HFFc6 (cell line): ENCODE measurements at places on chromosomes 6 and 20.

- H3K4me1 ChIP-seq: no peaks in the 10 kb centered on the region
- no peaks in the 10 kb centered on the region; the same call in 1 of the 2 replicates for H3K27me3 ChIP-seq
- no peak for DNase-seq
- H3K27ac ChIP-seq: no peak within 1 kb of the TSS
Observed at GRCh38 chr6:159800141-159800865, at the start of gene PNLDC1. TSS of gene PNLDC1 (plus strand) at chr6:159800276. CDS start at chr6:159800308, 32 bp downstream.

GRCh38 chr6:131471331-131471730, 101.7 kb upstream of the ARG1 start:
- H3K4me1 ChIP-seq: peaks cover 6% of the 10 kb centered on the region; the same call in 1 of the 2 replicates
- no peak overlapping the region for H3K4me3 ChIP-seq
- H3K36me3 ChIP-seq: no peaks in the 10 kb centered on the region
- H3K27ac ChIP-seq: no peak overlapping the region
- H3K27me3 ChIP-seq: peaks cover 4% of the 10 kb centered on the region; the same call in 1 of the 2 replicates

- no peaks in the 10 kb centered on the region; the same call in 1 of the 2 replicates for H3K4me1 ChIP-seq
- H3K4me3 ChIP-seq: no peak overlapping the region
- peaks cover 17% of the 10 kb centered on the region for H3K27me3 ChIP-seq
- no peak overlapping the region for H3K27ac ChIP-seq
Observed at GRCh38 chr20:57161478-57162361, 104.7 kb downstream of the BMP7 start.

DNA sequence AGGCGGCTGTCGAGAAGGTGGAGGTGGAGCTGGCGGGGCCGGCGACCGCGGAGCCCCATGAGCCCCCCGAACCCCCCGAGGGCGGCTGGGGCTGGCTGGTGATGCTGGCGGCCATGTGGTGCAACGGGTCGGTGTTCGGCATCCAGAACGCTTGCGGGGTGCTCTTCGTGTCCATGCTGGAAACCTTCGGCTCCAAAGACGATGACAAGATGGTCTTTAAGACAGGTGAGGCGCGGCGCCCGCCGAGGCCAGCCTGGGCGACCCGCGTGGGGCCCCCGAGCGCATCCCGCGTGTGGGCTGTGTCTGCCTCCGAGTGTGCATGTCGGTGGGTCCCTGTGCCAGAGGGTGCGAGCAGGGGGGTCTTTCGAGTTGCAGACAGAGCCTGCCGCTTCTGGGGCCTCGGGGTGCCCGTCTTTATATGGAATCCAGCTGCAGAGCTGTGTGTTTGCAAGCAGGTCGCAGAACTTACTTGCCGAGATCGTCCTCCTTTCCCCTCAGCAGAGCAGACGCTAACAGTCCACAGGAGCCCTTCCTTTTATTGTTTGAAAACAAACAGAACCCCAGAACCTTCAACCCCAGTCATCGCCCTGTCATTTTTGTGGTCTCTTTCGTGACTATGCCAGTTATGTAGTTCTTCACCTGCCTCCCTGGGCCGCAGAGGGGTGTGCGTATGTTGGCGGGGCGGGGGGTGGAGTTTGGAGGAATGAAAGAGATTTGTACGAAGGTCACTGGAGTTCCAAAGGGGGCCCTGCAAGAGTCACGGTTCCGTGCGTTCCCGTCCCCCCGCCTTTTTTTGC, 766 bp downstream of the SLC16A10 start:
- DNase-seq: no peak
- H3K4me3 ChIP-seq: peak overlapping the region; percentile 52
- H3K27me3 ChIP-seq: peaks cover 47% of the 10 kb centered on the region
- H3K27ac ChIP-seq: no peak overlapping the region

DNA sequence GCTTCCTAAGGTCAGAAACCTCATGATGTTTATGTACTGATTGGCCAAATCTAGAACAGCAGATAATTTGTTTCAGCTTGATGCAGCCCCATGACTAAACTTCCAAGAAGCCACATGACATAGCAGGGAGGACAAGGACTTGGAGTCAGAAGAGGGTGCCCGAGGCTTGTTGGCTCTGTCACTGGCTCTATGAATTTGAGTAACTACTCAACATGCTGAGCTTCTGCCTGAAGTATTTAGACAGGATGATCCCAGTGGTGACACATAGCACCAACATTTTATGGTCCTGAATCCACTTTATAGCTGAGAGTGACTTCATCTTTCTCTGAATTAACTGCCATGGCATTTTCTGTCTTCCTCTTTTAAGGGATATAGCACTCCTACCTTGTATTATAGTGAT, 13.5 kb upstream of the TBX18 start:
- H3K36me3 ChIP-seq: no peaks in the 10 kb centered on the region
- H3K27ac ChIP-seq: peak overlapping the region; percentile 22; the same call in 1 of the 2 replicates
- H3K4me1 ChIP-seq: peaks cover 55% of the 10 kb centered on the region
- no peak overlapping the region; the same call in 1 of the 2 replicates for H3K4me3 ChIP-seq

DNA sequence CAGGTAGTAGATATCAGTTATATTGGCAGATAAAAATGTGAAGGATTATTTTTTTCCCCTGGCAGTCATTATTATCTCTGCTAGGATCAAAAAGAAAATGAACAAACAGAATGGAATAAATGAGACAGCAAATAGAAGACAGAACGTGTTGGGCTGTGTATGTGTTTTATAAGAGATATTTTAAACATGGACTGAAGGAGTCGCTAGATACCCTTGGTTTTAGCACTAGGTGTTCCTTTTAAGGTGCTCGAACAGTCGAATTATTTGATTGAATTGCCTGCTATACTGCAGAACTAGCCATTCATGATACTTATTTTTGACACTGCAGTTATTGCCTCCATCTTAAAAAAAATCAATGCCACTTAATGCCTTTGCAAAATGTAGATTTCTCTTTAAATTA, 3.7 kb downstream of the GRIK2 start:
- no peak for DNase-seq
- peaks cover 35% of the 10 kb centered on the region for H3K36me3 ChIP-seq
- H3K27ac ChIP-seq: no peak overlapping the region
- 0 out of 2 replicates have a peak, but pooled peaks cover 1% of the 10 kb centered on the region for H3K27me3 ChIP-seq
- H3K4me1 ChIP-seq: peaks cover 45% of the 10 kb centered on the region
- H3K4me3 ChIP-seq: no peak overlapping the region

DNA sequence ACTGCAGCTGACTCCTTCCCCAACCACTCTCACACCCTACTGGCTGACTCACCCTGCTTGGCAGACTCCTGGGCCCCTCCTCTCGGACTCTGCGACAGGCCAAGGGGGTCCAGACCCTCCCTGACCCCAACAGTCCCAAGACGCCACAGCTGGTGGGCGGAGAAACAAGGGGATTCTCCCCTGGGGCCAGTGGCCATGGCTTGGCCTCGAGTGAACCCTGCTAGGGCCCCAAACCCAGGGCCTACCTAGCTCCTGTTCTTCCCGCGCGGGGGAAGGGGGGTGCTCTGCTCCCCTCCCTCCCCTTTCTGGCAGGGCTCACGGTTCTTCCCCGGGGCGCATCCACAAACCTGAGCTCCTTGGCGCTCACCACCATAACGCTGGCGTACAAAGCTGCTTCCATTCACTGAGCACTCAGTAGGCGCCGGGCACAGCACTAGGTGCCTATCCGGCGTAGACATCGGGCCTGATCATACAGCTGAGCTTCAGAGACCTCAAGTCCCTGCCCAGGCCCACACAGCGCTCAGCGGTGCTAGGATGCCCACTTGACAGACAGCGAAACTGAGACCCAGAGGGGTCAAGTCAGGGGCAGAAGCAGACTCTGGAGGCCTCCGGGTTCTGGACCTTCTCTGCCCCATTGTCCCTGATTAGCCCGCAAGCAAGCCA, 597 bp downstream of the ADA start:
- H3K27ac ChIP-seq: no peak overlapping the region
- H3K4me1 ChIP-seq: peaks cover 34% of the 10 kb centered on the region
- peaks cover 3% of the 10 kb centered on the region for H3K27me3 ChIP-seq
- 0 out of 2 replicates have a peak, but pooled peaks cover 11% of the 10 kb centered on the region for H3K36me3 ChIP-seq
- H3K4me3 ChIP-seq: peak overlapping the region; percentile 92

DNA sequence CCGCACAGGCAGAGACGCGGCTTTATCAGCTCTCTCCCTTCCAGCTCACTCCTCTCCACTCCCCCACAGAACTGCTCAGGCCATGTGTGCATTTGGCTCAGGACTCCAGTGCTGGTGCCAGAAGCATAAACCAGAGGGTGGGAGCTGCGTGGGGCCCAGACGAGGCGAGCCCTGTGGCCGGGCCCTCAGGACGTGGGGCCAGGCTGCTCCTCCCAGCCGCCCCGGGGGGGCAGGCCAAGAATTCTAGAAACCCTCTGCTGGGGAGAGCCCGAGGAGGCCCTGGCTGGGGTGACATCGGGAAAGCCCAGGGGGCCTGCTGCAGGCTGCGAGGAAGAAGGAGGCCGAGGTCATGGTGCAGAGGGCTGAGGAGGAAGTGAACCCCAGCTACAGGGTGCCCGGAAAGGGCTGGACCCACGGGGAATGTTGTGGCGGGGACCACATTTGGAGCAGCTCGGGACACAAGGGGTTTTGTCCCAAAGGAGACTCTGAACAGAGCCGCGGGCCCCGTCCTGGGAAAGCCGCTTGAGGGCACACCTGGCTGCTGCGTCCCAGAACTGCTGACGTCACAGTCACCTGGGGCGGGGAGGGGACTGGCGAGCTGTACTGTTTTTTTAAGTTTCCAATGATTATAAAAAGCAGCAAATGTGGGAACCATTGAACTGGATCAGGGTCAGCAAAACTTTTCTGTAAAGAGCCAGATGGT, 107.1 kb downstream of the BANF2 start:
- no peak overlapping the region; the same call in 1 of the 2 replicates for H3K4me3 ChIP-seq
- H3K36me3 ChIP-seq: no peaks in the 10 kb centered on the region

- no peak for DNase-seq
- no peaks in the 10 kb centered on the region for H3K27me3 ChIP-seq
- no peak overlapping the region for H3K4me3 ChIP-seq
- no peak overlapping the region for H3K27ac ChIP-seq
Observed at GRCh38 chr20:53847139-53847836, 223.1 kb downstream of the BCAS1 start.

GRCh38 chr6:18397701-18398100, 10.6 kb downstream of the RNF144B start:
- H3K27ac ChIP-seq: no peak overlapping the region
- DNase-seq: no peak
- no peak overlapping the region for H3K4me3 ChIP-seq
- no peaks in the 10 kb centered on the region for H3K36me3 ChIP-seq

- H3K36me3 ChIP-seq: no peaks in the 10 kb centered on the region
- H3K27me3 ChIP-seq: no peaks in the 10 kb centered on the region
- H3K4me3 ChIP-seq: no peak overlapping the region
Observed at GRCh38 chr6:135451617-135452190, 45.8 kb downstream of the AHI1 start.

DNA sequence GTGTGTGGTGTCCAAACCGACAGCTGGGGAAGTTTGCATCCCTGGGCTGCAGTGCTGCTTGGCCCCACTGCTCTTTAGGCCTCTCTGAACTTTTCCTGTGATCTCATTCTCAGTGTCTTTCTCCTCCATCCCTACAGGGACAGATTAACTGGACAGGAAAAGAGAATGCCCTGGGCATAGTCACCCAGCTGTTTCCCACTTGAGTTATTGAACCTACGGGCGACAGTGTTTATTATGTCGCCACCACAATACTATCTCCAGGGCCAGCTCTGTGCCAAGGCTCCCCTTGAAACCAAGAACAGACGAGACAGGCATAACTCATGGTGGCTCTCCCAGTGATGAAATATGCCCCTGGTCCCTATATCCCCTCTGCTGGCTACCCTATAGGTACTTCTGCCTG, 147.8 kb upstream of the EPHA7 start:
- H3K27ac ChIP-seq: no peak overlapping the region
- no peaks in the 10 kb centered on the region for H3K36me3 ChIP-seq
- H3K27me3 ChIP-seq: no peaks in the 10 kb centered on the region
- DNase-seq: no peak
- H3K4me1 ChIP-seq: no peaks in the 10 kb centered on the region

DNA sequence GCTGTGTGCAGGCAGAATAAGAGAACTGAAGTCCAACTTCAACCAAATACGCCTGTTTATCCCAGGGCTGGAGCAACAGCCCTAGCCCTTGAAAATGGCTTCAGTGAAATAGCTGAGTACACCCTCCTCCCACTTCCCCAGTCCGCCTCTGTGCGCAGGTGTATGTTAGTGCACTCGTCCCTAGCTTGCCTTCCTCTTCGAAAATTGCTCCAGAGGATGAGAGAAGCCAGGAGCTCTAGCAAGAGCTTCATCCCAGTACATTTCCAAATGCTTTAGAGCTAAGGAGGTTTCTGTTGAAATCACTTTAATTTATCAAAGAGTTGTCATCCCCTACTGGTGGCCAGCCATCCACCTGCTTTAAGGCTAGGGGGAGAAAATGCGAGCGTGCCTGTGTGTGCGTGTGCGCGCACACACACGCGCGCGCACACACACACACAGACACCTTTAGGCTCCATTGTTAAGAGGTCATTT, 5.4 kb upstream of the POU3F2 start:
- no peak for DNase-seq
- peaks cover 72% of the 10 kb centered on the region for H3K27me3 ChIP-seq
- no peak overlapping the region for H3K27ac ChIP-seq
- H3K4me1 ChIP-seq: peaks cover 29% of the 10 kb centered on the region
- no peak overlapping the region for H3K4me3 ChIP-seq

GRCh38 chr6:72218125-72218524, 331.8 kb downstream of the RIMS1 start:
- peaks cover 3% of the 10 kb centered on the region for H3K27me3 ChIP-seq
- H3K36me3 ChIP-seq: no peaks in the 10 kb centered on the region
- no peak overlapping the region for H3K4me3 ChIP-seq
- peak; percentile 37 for DNase-seq

DNA sequence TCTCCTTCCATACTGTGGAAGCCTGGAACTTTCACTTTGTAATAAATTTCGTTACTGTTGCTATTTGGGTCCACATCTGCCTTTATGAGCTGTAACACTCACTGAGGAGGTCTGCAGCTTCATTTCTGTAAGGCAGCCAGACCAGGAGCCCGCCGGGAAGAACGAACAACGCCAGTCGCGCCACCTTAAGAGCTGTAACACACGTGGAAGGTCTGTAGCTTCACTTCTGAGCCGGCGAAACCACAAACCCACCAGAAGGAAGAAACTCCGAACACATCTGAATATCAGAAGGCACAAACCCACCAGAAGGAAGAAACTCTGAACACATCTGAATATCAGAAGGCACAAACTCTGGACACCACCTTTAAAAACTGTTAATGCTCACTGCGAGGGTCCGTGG, 589.9 kb upstream of the SLC35B3 start:
- no peak overlapping the region for H3K27ac ChIP-seq
- H3K4me1 ChIP-seq: peaks cover 40% of the 10 kb centered on the region
- H3K27me3 ChIP-seq: no peaks in the 10 kb centered on the region; the same call in none of the 2 replicates

DNA sequence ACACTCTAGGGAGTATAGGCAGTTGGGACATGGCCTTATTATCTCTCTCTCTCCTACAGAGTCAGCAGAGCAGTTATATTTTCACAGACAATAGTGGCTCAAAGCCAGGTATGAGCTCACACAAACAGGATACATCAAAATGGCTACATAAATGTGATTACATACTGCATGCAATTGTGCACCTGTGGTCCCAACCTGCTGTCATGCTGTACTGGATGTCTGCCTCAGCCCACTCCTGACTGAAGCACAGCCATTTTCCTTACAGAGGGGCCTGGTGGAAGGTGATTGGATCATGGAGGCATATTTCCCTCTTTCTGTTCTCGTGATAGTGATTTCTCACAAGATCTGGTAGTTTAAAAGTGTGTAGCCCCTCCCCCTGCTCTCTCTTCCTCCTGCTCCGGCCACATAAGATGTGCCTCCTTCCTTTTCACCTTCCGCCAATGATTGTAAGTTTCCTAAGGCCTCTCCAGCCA, 37.0 kb upstream of the SAMHD1 start:
- H3K27ac ChIP-seq: no peak overlapping the region
- no peak overlapping the region for H3K4me3 ChIP-seq
- H3K36me3 ChIP-seq: peaks cover 10% of the 10 kb centered on the region
- no peaks in the 10 kb centered on the region for H3K4me1 ChIP-seq
- peak; percentile 10 for DNase-seq
- H3K27me3 ChIP-seq: no peaks in the 10 kb centered on the region; the same call in 1 of the 2 replicates

- H3K4me1 ChIP-seq: peaks cover 31% of the 10 kb centered on the region
- DNase-seq: peak; percentile 88
- H3K27me3 ChIP-seq: peaks cover 2% of the 10 kb centered on the region; the same call in 1 of the 2 replicates
- peak overlapping the region; percentile 78 for H3K27ac ChIP-seq
Observed at GRCh38 chr6:17115251-17116116, 13.6 kb downstream of the STMND1 start.
